ENCODE measurements at places on chromosomes 12 and 14.

- DNase-seq: no peak
Observed at GRCh38 chr12:68001486-68002466, 12.5 kb downstream of the IFNG-AS1 start.

DNA sequence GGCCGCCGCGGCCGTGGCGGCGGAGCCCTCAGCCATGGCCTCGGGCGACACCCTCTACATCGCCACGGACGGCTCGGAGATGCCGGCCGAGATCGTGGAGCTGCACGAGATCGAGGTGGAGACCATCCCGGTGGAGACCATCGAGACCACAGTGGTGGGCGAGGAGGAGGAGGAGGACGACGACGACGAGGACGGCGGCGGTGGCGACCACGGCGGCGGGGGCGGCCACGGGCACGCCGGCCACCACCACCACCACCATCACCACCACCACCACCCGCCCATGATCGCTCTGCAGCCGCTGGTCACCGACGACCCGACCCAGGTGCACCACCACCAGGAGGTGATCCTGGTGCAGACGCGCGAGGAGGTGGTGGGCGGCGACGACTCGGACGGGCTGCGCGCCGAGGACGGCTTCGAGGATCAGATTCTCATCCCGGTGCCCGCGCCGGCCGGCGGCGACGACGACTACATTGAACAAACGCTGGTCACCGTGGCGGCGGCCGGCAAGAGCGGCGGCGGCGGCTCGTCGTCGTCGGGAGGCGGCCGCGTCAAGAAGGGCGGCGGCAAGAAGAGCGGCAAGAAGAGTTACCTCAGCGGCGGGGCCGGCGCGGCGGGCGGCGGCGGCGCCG lies 381 bp downstream of the YY1 start:
- DNase-seq: no peak

DNA sequence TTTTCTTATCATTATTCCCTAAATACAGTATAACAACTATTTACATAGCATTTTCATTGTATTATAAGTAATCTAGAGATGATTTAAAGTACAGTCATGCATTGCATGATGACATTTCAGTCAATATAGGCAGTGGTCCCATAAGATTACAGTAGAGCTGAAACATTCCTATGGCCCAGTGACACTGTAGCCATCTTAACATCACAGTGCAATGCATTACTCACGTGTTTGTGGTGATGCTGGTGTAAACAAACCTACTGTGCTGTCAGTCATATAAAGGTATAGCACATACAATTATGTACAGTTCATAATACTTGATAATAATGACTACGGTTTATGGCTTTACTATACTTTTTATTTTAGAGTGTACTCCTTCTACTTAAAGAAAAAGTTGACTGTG lies 13.3 kb downstream of the LLPH start:
- no peak for DNase-seq

DNA sequence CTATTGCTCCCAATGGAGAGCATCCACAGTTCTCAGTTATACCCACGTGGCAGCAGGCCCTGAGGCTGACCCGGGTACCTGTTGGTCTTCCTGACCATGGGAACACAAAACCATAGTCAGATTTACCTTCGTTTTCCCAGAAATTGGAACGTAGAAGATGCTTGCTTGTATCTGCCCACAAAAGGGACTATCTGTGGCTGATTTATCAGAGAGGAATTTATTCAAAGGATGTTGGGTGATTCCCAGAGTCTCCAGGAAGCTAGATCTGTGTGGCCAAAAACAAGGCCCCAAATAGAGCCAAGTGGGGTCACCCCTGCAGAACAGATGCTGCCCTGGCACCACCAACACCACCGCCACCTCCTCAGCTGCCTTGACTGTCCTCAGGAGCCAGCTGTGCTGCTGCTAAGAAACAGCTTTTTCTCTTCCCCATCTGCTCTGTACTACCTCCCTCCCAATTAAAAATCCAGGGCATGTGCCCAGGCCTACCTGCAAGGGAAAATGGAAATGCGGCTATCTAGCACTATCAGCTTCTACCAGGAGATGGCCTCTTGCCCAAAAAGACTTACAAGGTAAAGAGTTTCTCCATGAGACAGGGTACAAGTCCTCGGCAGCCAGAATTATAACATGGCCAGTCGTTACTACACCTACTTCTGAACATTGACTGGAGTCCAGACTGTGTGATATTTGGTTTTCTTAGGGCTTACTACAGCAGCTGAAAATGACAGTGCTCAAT lies 128.6 kb upstream of the PLEKHG7 start:
- DNase-seq: no peak

DNA sequence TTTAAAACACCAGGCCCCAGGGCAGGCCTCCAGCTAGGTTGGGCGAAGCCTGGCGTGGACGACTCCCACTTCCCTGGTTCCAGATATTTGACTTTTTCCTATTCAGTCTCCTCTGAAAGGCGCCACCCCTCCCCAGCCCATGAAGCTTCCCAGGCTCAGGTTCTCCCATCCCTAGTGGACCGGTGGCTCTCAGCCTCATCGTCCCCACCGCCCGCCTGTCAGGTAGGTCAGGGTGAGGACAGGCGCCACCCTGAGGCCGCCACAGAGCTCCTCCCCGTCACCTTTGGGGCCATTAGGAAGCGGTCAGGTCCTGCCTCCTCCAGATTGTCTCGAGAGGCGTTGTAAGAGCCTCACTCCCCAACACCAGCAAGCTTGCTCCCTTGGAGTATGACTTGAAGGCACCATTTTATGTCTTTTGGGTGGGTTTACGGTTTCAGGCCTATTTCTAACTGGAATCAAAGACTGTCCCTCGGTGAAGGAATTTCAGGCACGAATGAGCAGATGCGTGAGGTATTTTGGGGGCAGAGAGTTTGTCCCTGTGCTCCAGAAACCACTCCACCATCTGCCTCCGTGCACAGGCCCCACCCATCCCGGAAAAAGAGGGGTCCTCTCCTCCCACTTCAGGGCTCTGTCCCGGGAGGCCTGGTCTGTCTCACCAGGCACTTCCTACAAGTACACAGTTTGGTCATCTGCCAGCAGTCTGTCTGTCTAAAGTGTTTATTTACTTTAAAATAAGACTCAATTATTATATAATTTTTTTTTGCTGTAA lies 55.6 kb downstream of the TSPAN9 start:
- DNase-seq: no peak

DNA sequence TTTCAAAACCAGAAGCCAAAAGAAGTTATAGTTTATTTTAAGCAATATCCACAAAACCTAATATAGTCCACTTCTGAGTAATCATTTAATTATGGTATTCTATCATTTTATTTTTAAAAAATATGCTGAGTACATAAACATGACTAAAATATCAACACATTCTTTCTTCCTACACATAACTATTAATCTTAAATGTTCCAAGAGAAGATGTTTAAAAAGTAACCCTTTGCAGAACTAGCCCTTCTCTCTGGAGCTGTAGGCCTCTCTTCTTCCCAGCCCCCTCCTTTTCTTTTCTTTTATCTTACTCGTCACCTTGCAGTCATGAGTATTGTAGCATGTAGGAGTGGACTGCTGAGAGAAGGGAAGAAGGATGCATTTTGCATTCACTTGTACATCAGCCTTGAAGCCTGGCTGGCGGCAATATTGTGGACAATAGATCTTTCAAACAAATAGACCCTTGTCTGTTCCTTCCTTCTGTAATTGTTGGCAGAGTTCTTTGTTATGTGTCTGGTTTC lies 941.9 kb downstream of the NRXN3 start:
- DNase-seq: no peak

- DNase-seq: no peak
Observed at GRCh38 chr14:88003425-88003824, 1.5 kb upstream of the GPR65 start.

- DNase-seq: no peak
Observed at GRCh38 chr14:26765768-26766520, 168.1 kb upstream of the NOVA1 start.

DNA sequence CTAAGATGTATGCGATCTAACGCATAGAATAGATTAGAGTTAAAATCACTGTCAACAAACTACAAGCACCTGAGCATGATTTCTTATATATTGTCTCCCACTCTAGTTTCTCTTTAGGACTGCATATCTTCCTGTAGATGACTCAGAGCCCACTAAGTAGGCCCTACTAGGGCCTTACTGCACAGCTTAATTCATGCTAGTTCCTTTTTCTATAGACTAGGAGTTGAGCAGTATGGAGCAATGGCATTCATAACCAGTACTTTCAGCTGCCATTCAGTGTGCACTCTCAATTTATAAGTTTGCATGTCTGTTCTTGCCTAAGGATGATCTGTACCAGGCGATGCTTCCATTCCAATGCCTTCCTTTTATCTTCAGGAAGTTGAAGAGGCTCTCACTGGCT lies 103.5 kb downstream of the METTL25 start:
- DNase-seq: no peak

DNA sequence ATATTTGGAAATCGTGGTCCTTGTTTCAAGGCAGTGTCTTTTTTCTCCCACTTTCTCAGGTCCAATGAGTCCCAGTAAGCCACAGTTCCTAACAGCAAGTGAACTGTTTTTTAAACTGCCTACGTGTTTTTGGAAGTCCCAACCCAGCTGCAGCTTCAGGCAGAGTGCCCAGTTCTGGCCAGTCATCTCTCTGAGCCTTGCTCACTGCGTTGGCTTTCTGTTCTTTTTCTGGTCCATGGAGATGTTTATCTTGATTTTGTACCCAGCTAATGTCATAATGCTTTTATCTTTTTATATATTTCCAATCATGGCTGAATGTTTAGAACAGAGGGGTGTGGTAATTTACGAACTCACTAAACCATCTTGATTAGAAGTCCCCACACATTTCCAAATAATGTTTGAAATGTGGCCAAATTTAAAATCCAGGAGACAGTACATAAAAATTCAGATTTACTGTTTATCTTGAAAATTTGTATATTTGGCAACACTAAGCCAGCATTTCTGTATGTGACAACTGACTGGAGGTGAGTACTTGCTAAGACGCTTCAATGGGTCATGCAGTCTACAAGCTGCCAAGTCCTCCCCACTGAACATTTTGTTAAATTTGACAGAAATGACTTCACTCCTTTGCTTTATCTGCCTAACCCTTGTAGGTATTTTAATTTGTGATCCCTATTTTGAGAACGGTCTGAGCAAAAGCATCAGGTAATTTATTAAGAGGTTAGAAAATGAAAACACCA lies 46.1 kb upstream of the OTOGL start:
- DNase-seq: no peak

DNA sequence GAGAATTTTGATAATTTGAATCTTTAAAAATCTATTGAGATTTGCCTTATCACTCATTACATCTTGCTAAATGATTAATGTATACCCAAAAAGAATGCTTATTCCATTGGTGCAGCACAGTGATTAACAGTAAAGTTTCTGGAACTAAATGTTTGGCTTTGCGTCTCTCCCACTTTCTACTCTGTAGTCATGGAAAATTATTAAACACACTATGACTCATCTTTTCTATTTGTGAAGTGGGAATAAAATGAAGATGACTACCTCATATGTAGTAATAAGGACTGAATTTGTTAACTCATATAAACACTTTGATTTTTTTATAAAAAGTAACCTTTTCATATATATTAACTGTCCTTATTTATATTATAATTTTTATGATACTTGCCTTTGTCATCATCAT lies 118.1 kb downstream of the RERGL start:
- DNase-seq: no peak

DNA sequence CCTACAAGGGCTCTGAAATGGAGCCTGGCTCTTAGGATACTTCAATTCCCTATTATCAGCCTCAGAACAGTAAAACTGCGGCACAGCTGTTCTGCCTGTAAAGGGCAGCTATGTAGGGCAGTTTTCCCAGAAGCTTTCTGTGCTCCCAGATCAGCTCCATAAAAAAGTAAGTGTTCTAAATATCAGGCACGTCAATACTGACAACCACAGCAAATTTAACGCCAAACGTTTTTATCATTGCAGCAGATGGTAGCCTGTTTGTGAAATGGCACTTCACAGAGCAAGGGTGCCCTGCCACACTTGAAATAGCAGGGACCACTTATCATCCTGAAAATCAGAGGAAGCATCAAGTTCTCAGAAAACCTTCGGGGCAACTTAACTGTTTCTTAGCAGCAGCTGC lies 54.8 kb upstream of the PTHLH start:
- no peak for DNase-seq

- no peak for DNase-seq
Observed at GRCh38 chr14:61589691-61590581, 105.4 kb upstream of the HIF1A start.

DNA sequence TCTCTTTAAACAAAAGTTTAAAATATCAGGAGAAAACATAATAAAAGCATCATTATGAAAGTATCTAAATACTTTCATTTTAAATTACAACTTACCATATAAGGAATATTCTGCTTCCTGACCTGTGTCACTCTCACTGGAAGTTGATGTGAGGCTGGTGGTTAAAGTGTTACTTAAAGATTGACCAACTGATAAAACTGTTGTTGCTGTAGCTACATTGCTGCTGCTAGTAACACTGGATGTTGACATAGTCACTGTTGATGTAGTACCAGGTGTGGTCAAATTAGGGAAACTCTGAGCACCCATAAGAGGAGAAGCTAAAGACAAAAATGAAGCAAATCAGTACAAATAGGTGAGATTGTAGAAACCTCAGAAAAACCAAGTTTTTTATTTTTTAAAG lies 79.9 kb downstream of the HECTD1 start:
- no peak for DNase-seq

DNA sequence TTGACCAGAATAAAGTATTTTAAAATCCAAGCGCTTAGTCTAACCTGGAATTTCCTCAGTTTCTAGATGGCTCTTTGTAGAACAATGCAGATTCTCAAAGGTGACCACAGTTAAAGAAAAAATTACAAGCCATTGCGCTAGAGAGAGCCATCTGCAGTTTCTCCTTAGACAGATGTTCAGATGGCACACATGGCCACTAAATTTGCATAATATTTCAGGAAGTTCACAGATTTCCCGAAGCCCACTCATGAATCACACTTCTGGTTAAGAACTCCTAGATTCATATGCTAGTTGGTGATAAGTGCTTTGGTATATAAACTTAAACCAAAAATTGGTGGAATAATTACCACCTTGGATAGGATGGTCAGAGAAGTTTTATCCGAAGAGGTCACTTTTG lies 749 bp downstream of the AKAP3 start:
- DNase-seq: no peak

DNA sequence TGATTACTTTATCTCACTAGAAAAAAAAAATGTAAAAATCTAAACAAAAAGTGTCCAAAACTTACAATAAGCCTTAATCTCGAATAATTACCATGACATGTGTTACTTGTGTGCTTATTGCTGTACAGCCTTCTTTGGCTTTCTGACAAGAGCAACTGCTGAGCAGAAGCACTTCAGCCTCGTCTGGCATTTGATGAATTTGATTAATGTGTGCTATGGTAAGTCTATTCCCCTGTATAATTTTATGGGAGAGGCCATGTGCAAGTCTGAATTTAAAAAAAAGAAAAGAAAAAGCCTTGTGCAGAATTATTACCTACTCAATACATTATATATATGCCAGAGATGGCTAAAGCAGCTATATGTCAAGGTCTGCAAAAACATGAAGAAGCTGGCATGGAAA lies 113.9 kb downstream of the AEBP2 start:
- no peak for DNase-seq

- no peak for DNase-seq
Observed at GRCh38 chr14:101457301-101457935, 103.9 kb upstream of the DIO3 start.

- DNase-seq: no peak
Observed at GRCh38 chr14:76833011-76833410, 6.8 kb downstream of the LRRC74A start.

- DNase-seq: no peak
Observed at GRCh38 chr12:14956024-14956891, 5.1 kb downstream of the ARHGDIB start.

GRCh38 chr14:72800848-72801370 lies 93.0 kb downstream of the DPF3 start:
- DNase-seq: no peak

Data from activated CD4-positive, alpha-beta T cell treated with anti-CD3 and anti-CD28 coated beads, Interleukin-2, amount 50 U/mL, for 48 hours (primary cell).